ENCODE measurements at places on chromosomes 3 and 15.

DNA sequence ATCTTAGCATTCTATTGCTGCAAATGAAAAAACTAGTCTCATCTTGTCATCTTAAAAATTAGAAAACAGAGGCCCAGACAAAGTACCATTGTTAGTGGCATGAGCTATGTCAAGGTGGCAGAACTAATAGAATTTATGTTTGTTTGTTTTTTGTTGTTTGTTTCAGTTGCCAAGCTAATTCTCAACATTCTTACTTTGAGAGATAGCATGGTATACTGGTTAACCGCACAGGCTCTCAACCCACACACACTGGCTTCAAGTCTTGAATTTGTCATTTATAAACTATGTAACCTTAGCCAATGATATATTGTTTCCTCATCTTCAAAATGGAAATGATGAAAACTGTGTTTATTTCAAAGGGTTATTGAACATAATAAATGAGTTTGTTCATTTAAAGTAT, 367.6 kb upstream of the PLSCR5 start:
- no peak for DNase-seq

DNA sequence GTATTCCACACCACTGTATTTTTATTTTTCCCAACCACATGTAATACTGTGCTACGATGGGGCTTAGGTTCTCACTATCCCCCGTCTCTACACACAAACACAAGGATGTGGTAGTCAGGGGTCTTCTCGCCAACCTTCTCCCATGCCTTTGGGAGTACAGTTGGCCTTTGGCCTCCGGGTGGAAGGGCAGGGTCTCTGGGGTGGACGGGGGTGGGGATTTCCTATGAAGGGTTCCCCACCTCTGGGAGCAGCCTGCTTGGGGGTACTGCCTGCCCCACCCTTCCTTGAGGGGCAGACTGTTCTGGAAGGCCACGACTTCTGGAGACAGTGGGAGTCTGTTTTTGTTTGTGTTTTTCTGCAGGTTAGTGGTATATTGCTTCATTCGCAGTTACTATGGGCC, 21.3 kb upstream of the RAD18 start:
- DNase-seq, result no peak

GRCh38 chr3:87694678-87695077, 364.1 kb downstream of the CGGBP1 start:
- no peak for DNase-seq

DNA sequence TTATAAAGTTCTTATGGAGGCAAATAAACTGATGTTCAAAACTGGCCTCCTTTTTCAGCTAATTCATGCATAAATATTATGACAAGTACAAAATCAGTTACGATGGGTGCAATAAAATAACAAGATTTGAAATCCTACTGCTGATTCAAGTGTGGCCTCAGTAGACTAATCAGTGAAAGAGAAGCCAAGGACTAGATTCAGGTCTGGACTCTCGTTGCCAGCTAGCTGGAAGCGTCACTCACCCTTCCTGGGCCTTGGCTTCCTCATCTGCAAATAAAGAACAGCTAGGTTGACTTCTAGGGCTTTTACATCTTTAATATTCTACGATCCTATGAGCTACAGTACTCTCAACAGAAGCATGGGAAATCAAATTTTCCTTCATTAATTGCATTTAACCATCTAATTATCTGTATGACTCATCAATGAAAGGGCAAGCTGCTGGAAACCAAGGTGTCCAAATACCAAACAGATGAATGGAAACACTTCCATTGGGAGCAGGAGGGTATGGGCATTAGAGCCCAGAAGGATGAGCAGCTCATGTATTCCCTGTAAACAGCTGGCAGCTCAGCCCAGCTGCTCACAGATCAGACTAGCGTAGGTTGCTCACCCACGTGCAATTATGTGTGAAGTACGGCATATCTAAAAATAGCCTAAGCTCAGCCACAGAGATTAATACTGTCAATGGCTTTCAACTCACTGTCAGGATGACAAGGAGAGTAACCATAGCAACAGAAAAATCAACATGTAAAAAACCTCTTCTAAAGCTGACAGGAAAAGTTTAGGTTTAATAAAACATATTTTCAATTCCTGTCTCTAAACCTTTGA, 294.8 kb downstream of the PLCL2 start:
- no peak for DNase-seq

DNA sequence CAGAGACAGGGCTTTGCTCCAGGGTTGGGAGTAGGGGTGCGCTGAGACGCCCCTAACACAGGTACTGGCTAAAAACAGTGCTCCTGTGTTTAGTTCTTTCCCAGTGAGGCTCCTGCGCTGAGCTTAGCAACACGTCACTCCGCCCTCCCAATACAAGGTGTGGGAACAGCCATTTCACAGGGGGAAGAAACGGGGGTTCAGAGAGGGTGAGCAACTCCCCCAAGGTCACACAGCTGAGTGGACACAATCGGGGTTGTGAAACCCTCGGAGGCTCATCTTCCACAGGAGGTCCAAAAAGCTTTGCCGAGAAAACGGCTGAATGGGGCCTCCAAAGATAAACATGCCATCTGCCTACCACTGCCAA, 628 bp downstream of the PRRT3 start:
- DNase-seq, result no peak

GRCh38 chr15:69499521-69500211, 47.0 kb downstream of the RPLP1 start:
- DNase-seq, result no peak

GRCh38 chr3:9725775-9726515, 5.6 kb upstream of the BRPF1 start:
- DNase-seq, result no peak

DNA sequence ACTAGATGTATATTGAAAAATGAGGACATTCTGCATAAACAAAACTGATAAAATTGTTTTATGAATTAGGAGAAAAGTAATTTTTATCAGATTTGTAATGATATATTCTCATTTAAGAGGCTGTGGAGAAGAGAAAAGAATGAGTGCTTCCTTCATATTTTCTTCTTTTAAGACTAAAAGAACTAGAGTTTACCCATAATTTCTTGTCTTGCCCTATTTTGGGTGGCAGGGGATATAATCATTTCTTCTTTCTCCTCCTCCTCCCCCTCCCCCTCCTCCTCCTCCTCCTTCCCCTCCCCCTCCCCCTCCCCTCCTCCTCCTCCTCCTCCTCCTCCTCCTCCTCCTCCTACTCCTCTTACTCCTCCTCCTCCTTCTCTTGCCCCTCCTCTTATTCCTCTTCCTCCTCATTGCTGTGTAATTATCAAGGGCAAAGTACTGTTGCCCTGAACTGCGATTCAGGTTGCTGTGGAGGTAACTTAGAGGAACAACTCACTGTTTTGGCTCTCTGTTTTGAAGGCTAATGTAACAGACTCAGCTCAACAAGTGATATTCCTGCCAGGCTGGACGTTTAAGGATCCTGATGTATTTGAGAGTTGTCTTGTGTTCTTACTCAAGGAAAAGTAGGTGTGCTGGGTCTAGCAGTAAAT, 555.4 kb downstream of the AGBL1 start:
- DNase-seq, result no peak

- DNase-seq, result no peak
Observed at GRCh38 chr15:48833526-48834239, 22.8 kb upstream of the CEP152 start.

- DNase-seq, result no peak
Observed at GRCh38 chr3:115211810-115212492, 64.9 kb upstream of the ZBTB20 start.

- DNase-seq, result no peak
Observed at GRCh38 chr15:68100194-68100593, 46.1 kb downstream of the PIAS1 start.

DNA sequence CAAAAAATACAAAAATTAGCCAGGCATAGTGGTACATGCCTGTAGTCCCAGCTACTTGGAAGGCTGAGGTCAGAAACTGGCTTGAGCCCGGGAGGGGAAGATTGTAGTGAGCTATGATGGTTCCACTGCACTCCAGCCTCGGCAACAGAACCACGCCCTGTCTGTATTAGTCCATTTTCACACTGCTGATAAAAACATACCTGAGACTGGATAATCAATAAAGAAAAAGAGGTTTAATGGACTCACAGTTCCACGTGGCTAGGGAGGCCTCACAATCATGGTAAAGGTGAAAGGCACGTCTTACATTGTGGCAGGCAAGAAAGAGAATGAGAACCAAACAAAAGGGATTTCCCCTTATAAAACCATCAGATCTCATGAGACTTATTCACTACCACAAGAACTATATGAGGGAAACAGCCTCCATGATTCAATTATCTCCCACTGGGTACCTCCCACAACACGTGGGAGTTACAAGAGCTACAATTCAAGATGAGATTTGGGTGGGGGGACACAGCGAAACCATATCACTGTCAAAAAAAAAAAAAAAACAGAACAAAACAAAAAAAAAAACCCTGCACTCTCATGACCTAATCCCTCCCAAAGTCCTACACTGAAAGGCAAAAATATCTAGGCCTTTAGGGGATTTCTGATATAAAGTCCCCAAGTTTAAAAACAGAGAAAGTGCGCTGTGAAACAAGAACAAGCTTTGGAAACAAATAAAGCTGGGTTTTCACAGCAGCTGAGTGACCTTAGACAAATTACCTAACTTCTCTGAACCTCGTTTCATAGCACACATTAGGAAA, 224.7 kb downstream of the IGSF11 start:
- no peak for DNase-seq

DNA sequence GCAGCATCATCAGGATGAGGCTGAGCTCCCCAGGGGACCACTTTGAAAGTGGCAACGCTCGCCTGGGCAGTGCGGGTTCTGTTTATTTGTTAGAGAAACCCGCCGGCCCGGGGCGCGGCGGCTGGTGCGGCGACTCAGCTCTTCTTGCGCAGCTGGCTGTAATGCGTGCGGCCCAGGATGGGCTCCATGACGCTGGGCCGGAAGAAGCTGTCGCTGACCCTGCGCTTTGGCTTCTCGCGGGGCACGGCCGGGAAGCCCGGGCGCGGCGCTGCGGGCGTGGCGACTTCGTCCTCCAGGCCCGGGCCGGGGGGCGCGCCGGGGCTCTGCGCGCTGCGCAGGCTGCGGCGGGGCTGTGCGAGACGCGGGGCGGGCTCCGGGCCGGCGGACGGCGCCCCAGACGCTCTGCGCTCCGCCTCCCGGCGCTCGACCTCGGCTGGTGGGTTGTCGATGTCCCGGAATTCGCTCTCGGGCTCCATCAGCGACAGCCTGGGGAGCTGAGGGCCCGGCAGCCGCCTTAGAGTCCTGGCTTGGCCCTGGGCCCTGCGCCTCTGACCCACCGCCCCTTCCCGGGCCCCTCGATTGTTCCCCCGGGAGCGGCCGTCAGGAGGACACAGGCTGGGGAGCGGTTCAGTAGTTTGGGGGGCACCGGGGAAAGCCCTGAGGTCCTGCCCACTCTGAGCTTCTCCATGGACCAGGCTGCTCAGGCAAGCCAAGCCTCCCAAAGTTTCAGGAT, 10.3 kb upstream of the KIF7 start:
- DNase-seq, result peak; percentile 41

- no peak for DNase-seq
Observed at GRCh38 chr3:143480344-143480743, 360.8 kb downstream of the CHST2 start.

DNA sequence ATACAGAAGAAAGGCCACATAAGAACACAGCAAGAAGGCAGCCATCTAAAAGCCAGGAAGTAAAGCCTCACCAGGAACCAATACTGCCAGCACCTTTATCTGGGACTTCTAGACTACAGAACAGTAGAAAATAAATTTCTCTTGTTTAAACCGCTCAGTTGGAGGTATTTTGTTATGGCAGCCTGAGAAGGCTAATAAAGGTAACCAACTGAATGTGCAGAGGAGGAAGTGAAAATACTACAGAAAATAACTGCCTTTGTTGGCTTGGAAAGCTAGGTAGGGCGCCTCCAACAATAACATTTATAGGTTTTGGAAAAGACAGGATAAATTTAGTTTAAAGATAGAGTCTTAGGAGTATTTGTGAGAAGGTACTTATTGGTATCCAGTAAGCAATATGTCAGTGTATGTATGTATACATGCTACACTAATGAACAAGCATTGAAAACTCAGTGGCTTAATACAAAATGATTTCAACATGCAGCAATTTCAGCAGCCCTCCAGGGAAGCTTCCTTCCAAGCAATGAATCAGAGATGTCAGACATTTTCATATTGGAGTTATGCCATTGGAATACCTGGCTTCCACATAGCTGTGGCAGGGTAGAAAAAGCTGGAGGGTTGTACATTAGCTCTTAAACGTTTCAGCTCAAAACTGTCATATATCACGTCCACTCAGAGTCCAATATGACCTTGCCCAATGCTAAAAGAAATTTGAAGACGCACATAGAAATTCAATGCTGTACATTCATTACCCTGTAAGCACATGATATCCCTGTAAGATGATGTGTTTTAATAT, 48.9 kb downstream of the ZBBX start:
- no peak for DNase-seq

DNA sequence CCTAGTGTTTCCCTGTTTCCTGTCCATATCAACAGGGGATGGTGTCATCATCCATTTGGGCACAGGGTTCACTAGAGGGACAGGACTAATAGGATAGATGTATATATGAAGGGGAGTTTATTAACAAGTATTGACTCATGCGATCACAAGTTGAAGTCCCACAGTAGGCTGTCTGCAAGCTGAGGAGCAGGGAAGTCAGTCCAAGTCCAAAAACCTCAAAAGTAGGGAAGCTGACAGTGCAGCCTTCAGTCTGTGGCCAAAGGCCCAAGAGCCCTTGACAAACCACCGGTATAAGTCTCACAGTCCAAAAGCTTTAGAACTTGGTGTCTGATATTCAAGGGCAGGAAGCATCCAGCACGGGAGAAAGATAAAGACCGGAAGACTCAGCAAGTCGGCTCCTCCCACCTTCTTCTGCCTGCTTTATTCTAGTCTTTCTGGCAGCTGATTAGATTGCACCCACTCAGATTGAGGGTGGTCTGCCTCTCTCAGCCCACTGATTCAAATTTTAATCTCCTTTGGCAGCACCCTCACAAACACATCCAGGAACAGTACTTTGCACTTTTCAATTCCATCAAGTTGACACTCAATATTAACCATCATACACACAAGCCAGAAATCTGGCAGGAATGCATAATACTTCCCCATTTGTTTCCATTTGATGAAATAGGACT, 43.4 kb downstream of the CD200 start:
- no peak for DNase-seq

DNA sequence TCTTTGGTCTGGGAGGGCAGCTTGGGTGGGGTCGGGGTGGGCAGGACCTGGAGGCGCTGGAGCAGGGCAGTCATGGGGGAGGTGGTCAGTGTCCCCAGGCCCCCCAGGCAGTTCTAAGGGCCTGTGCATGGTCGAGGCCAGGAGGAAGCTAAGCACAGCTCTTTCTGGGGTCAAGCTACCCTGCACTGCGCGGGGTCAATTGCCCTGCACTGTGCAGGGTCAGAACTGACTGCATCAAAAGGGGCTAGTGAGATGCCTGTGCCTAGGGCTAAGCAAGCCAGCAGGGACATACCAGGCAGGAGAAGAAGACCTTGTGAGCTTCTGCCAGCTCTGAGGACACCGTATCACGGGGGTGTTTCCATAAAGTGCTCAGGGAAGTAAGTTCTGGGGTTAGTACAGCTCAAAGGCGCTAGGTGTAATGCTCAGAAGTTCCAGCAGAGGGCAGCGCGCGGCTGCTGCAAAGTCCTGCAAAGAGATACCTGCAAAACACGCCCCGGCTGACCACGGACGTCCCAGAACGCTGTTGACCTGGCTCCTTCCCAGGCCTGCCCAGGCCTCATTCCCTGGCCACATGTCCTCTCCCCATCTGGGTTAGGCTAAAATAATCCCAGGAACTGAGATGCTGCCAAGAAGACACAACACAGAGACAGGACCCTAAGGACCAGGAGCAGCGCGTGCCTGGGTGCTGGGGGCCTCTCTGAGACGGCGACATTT, 18.8 kb upstream of the IQSEC1 start:
- peak; percentile 90 for DNase-seq
